ENCODE measurements at places on chromosomes 11 and 22.

GRCh38 chr11:70473186-70473872 is 75.0 kb downstream of the CTTN start:
- DNase-seq, result no peak

DNA sequence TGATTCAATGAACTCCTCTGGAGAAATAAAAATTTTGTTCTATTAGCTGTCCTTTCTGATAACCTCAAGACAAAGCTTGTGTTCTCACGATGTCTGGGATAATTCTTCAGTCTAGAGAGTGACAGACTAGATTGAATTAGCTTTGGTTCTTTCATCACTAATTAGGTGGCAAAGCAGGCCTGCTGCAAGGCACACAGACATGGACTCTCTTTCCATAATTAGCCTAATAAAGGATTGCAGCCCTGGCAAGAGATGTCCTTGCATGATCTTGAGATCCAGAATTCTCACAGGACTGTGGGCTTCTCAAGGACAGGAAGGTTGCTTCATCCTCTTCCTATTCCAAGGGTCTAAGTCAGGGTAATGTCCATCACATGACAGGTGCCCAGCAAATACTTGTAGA is 245.6 kb upstream of the ZC3H12C start:
- DNase-seq, result no peak

DNA sequence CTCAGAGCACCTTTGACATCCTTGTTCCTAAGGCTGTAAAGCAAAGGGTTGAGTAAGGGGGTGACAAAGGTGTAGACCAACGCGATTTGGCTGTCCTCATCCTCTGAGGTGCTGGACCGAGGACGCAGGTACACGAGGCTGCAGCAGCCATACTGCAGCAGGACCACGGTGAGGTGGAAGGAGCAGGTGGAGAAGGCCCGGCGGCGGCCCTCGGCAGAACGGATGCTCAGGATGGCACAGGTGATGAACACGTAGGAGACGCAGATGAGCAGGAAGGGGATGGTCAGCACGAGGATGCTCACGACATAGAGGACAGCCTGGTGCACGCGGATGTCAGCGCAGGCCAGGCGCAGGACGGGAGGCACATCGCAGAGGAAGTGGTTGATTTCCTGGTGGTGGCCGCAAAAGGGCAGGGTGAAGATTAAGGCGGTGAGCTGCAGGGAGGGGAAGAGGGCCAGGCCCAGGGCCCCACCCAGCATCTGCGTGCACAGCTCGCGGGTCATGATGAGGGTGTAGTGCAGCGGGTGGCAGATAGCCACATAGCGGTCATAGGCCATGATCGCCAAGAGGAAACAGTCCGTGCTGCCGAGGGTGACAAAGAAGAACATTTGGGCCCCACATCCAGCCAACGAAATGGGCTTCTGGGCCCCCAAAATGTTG is 632 bp downstream of the OR10Q1 start:
- DNase-seq, result no peak

GRCh38 chr11:3109921-3110706 is 52.9 kb upstream of the CARS1 start:
- no peak for DNase-seq

GRCh38 chr11:26510164-26510563 is 61.9 kb downstream of the MUC15 start:
- no peak for DNase-seq

GRCh38 chr11:57426929-57427726 is at the start of gene SLC43A3:
Gene SLC43A3, minus strand, starts transcription at chr11:57427121. Its CDS starts 949 bp downstream, at chr11:57426172.
- peak; percentile 47 for DNase-seq

GRCh38 chr11:117002639-117003299 is 95.5 kb downstream of the SIK3 start:
- DNase-seq, result no peak

DNA sequence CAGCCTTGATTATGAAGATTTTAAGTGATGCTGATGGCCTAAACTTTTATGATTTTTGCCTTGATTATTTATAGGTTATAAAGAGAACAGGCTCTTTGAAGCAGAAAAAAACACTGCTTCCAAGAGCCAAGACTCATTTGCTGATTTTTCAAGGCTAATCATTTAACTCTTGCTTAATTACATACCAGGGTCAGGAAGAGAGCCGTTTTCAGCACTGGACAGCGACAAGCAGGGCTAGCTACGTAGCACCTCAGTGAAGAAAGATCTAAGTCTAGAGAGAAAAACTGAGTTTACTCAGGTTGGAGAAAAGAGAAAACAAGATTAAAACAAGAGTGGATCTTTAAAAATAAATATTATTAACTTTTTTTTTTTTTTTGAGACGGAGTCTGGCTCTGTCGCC is 615.4 kb upstream of the B3GAT1 start:
- no peak for DNase-seq

GRCh38 chr11:27875831-27876775 is 175.8 kb upstream of the BDNF start:
- DNase-seq, result no peak

GRCh38 chr11:2300936-2301630 is 635 bp downstream of the C11orf21 start:
- no peak for DNase-seq

GRCh38 chr11:93573184-93573583 is 30.0 kb upstream of the SMCO4 start:
- no peak for DNase-seq

GRCh38 chr11:78587446-78587845 is 12.8 kb upstream of the NARS2 start:
- DNase-seq, result no peak

- no peak for DNase-seq
Observed at GRCh38 chr11:61153593-61154095, 7.6 kb downstream of the VPS37C start.

- DNase-seq, result no peak
Observed at GRCh38 chr11:11209967-11210366, 143.1 kb downstream of the CSNK2A3 start.

DNA sequence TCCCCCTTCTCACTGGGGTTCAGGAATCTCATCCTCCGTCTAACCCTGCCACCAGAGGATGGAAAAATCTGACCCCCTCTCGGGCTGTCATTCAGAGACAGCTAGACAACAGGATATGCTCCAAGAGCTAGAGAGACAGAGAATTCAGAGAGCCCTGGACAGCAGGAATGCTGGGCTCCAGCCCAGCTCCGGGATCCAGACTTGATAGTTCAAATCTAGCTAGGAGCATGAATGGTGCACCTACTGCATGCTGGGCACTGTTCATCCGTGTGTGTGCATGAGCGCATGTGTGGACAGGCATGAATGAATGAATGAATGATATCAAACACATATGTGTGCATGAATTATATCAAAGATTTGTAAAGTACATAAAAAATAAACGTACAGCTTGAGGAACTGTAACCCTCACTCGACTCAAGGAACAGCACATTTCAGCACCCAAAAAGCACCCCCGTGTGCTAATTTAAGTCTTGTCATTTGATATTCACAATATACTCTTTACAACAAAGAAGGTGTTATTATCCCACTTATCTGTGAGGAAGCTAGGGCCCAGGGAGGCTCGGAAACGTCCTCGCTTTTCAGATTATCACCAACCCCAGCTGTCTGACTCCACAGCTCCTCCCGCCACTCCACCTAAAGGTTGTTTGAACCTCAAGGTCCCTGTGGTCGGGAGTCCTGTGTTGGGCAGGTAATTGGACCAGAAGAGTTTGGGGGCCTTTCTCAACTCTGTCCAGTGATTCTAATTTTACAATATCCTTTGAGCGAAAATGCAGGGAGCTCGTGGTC is 640 bp upstream of the VSIG10L2 start:
- DNase-seq, result no peak

DNA sequence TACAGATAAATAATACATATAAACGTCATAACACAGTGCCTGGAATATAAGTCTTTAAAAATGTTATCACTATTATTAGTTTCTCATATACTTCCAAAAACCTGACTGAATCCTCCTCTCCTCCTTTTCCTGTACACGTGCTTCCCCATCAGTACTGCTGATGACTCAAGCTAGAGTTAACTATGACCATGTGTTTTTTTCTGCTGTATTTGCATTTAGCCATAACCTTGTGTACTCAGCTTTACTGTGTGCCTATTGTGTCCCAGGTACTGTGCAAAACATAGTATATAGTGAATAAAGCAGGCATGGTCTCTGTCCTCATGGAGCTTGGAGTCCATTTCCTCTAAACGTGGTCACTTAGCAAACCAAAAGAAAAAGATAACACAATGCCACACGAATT is 56.5 kb upstream of the ARHGAP32 start:
- DNase-seq, result no peak

DNA sequence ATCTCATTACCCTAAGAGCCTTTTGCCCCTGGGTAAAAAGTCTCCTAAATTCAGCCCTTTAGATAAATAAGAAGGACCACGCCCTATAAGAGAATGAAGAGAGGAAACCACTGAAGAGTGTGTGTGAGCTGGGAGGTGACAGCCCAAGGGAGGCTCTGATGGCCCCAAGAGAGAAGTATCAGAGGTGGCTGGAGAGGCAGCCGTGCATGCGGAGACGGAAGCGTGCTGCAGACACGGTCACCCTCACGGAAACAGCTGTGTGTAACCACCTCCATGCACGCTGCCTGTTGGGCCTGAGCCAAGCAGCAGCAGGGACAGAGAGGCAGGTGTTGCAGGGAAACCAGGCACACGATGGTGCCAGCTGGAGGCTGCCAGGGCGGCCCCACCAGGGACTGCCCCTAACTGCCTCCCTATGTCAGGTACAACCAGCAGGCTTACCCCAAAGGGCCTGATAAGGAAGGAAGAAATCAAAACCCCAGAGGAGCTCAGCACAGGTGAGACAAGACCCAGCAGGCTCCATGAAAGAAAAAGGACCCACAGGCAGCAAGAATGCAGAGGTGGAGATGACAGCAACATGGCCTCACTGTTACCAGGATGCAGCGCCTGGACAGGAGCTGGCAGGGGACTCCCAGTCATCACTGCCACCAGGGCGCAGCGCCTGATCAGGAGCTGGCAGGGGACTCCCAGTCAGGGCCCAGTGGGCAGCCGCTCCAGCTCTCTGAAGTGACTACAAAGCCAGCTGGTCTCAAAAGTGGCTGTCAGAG is 7.8 kb downstream of the LARGE2 start:
- DNase-seq, result no peak

DNA sequence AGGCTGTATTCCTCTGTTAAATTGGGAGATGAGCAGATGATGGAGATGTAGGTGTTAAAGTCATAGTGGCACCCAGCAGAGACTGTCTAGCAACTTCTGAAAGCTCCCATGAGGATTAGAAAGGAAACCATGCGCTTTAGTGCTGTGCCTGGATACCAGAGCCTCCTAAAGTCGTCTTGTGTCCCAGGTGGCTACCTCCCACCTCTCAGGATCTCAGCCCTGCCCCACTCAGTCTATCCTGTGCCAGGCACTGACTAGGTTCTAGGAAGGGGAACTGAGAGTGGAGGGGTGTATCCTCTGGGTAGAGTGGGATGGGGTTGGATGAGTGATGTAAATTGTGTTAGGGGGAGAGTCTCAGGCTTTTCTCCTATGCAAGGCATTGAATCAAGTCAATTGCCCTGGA is 60.2 kb downstream of the KIAA1671 start:
- DNase-seq, result no peak

- no peak for DNase-seq
Observed at GRCh38 chr22:36435516-36436415, 45.7 kb downstream of the TXN2 start.

- DNase-seq, result no peak
Observed at GRCh38 chr22:24803064-24803542, 2.9 kb upstream of the SGSM1 start.

DNA sequence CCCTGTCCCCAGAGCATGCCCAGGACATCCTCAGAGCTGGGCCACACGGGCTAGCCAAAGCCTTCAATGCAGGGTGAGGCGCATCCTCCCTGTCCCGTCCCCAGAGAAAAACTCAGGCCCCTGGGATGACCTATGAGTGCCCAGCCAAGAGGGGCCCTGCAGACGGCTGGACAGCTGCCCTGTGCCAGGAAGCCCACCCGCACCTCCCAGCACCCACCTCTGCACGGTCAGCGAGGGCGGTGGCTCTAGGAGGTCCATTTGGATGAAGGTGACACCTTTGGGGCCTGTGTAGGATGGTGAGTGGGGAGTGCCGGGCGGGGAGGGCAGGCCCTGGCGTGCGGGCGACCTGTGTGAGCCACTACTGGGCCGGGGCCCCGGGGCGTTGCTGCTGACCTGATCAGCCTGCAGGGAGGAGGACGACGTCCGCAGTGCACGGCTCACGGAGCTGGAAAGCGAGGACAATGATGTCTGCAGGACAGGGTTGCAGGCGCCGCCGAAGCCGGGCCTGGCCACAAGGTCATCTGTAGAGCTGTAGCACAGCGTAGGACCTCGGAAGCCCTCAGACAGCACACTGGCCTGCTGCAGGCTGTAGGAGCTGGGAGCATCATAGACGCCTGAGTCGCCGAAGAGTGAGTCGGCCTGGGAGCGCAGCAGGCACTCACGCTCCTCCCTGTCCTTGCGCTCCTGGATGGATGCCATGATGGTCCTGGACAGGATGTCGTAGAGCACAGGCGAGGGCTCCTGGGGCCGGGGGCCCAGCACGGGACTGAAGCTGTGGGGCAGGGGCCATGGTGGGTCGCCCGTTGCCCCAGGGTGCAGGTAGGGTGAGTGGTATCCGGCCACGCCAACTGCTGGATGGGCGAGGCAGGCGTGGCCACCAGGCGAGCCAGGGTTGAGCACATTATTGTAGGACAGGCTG is 180.5 kb downstream of the IGLL1 start:
- DNase-seq, result no peak

- DNase-seq, result no peak
Observed at GRCh38 chr11:72706579-72706978, 32.4 kb upstream of the PDE2A start.

GRCh38 chr22:29214232-29214631 is 8.5 kb downstream of the EMID1 start:
- no peak for DNase-seq

DNA sequence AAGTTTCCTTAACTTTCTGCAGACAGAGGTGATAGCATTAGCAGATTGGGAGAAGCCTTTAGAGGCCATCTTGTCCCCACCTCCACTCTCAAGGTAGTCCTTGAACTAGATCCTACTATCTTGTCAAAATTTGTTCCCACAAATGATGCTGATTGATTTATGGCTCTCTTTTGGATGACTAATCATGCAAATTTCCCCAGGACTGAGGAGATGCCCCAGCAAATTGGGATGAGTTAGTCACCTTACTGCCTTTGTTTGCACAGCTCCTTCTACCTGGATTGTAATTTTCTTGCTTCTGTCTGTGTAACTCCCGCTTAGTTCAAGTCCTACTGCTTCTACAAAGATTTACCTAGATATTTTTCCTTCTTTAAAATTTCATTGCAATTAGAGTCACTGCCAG is 391.4 kb upstream of the CADM1 start:
- no peak for DNase-seq

GRCh38 chr11:66659763-66660162 is 17.9 kb downstream of the RBM4B start:
- no peak for DNase-seq

GRCh38 chr22:37822079-37822833 is 926 bp upstream of the GALR3 start:
- no peak for DNase-seq

All from C1 segment of cervical spinal cord (tissue), 14 donors.